ENCODE measurements at places on chromosomes 11 and 22.

- DNase-seq: no peak
Measured at GRCh38 chr11:21806947-21807346, 385.9 kb upstream of the ANO5 start.

GRCh38 chr11:41102471-41102870, 357.0 kb downstream of the LRRC4C start:
- DNase-seq: no peak

GRCh38 chr11:66559142-66559865, 9.1 kb downstream of the CTSF start:
- DNase-seq: peak; percentile 9

GRCh38 chr11:10021563-10021962, 272.5 kb downstream of the SBF2 start:
- no peak for DNase-seq

- no peak for DNase-seq
Measured at GRCh38 chr11:117519590-117519989, 191.9 kb downstream of the CEP164 start.

DNA sequence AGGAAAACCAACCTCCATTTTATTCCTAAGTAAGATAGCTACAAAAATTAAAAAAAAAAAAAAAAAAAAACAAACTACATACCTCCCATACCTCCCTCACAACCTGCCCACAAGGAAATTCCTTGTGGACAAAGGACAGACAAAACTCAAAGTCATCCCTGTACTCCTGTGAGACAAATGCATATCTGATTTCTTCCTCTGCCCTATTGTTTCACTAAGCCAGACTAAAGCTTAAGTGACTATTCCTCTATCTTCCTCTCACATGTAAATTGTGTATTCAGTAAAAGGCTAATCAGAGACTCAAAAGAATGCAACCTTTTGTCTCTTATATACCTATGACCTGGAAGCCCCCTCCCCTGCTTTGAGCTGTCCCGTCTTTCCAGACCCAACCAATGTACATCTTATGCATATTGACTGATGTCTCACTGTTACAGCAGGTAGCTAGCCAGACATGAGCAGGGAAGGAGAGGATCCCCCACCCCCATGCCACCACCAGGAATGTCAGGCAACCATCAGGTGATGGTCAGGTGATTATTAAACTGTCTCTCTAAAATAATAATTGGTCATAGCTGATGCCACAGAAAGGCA, 289.4 kb downstream of the SBF2 start:
- no peak for DNase-seq

- peak; percentile 12 for DNase-seq
Measured at GRCh38 chr11:117610045-117610444, 187.0 kb downstream of the DSCAML1 start.

- DNase-seq: peak; percentile 84
Measured at GRCh38 chr11:72722050-72722748, 30.0 kb downstream of the ARAP1 start.

GRCh38 chr22:50576806-50577696, 1.2 kb downstream of the CPT1B start:
- no peak for DNase-seq

GRCh38 chr11:121482231-121483129, 29.7 kb upstream of the SORL1-AS1 start:
- peak; percentile 34 for DNase-seq

DNA sequence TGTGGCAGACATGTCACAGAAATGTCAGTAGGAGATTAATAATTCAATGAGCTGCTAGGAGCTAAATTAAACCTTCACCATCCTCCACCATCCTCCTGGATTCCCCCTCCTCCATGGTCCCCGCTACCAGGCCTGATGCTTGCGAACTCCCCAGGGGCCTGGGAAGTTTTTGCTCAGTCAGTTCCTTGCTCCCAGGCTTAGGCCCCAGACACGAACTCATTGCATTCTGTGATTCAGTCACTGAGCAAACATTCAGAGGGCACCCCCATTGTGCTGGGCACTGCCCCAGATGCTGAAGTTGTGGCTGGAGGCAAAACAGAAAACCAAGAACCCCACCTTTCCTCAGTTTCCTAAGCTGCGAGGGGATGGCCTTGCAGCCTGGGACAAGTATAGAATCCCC, 14.3 kb downstream of the NPTXR start:
- DNase-seq: no peak

GRCh38 chr22:49767355-49768062, 60.2 kb downstream of the BRD1 start:
- no peak for DNase-seq

- DNase-seq: no peak
Measured at GRCh38 chr22:29782061-29782845, 15.1 kb downstream of the UQCR10 start.

GRCh38 chr11:115903179-115903578, 399.0 kb upstream of the CADM1 start:
- no peak for DNase-seq

- no peak for DNase-seq
Measured at GRCh38 chr11:92628401-92629292, 340.8 kb upstream of the MTNR1B start.

DNA sequence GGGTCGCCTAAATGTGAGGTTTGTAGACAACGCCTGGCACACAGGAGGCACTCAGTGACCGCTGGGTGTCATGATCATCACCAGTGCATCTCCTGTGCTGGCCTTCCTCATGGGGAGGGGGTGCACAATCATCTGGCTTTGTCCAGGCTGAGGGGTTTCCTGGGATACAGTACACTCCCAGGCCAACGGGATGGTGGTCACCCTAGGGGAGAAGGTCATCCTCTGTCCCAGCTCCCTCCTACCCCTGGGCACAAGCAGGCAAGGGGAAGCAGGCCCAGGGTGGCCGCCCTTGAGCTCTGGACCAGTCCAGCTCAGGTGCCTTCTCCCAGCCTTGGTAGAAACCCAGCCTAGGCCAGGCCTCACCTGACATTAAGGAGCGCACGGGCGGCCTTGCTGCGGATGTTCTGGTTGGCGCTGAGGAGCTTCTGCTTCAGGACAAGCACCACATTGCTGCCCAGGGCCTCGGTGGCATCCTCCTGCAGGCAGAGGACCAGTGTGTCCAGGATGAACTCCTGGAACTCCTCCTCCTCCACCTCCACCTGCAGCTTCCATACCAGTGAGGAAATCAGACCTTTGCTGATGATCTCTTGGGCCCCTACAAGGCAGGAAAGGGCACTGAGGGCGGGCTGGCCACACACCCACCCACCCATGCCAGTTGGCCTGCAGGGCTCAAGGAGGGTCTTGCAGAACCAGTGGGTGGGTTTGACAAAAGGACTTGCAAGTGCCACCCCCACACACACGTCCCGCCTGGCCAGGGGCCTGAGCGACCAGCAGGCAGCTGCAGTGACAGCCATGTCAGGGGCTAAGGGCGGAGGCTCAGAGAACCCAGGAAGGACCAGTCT, 6.6 kb upstream of the GNAZ start:
- no peak for DNase-seq

GRCh38 chr22:37643225-37643847, 3.9 kb downstream of the SH3BP1 start:
- peak; percentile 77 for DNase-seq

- DNase-seq: no peak
Measured at GRCh38 chr22:25281675-25282345, 62.4 kb downstream of the CRYBB2 start.

- DNase-seq: peak; percentile 88
Measured at GRCh38 chr11:66289548-66290329, 796 bp upstream of the YIF1A start.

DNA sequence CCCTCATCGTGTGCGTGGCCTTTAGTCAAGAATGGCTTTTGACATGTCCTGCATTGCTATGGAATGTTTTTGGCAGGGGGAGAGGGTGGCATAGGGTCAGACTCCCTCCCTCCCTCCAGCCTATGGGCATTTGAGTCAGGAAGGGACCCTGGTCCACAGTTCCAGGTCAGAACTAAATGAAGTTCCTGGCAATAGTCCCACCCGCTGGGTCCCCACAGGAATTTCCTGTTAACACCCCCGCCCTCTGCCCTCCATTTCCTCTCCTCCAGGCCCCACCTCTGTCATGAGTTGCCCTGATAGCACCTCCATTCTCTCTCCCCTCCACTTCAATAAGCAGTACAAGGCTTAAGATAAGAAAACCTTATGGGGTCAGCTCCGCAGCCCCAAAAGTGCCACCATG, 40.8 kb upstream of the LMO2 start:
- DNase-seq: no peak

- no peak for DNase-seq
Measured at GRCh38 chr11:62004473-62004872, 37.0 kb upstream of the FTH1 start.

GRCh38 chr22:39997939-39998726, 3.4 kb downstream of the FAM83F start:
- no peak for DNase-seq

DNA sequence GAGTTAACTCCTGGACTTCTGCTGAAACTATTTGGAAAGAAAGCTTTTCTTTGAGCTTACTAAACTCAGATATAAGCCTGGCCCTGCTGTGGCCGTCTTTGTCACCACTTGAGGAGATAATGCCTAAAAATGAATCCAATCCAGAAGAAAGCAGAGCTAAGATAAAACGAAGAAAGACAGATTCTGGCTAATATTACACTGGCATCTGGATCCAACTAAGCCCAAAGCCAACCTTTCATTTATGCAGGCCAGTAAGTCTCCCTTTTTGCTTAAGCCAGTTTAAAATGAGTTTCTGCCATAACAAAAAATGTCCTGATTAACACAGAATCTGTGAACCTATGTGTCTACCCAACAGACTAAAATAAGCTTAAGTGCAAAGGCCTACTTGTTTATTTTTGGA, 34.5 kb downstream of the PIK3C2A start:
- DNase-seq: no peak

DNA sequence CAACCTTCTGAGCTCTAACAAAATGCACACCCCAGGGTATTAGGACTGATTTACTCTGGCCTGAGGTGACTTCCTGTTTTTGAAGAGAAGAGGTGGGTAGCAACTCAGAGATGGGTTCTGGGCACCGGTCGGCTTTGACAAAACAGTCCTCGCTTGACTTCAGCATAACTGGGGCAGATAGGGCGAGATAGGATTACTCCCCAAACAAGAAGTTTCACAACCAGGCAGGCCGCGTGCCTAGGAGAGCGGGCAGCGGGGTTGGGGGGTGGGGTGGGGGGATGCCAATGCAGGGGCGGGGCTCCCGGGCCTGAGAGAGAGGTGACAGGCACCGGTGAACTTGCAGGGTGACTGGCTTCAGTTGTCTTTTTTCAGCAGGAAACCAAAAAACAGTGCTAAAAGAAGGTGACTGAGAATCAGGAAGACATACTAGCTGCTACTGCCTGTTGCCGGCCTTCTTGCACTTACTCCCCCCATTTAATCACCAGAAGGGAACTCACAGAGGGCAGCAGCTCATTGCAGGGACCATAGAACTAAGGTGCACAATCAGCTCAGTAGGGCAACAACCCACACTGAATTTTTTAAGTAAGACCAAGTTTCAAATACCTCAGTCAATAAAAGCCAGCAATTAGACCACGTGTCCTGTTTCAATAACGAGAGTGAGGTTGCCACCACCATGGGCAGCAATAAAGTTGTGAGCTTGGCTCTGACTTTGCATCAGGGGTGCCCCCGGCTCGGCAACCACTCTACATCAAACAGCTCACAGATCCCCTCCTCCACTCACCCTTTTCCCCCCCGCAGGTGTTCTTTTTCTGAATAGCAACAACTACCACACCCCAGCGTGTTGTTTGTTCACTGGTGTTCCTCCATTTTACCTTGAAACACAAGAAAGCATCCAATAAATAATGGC, 37.2 kb upstream of the ETS1 start:
- DNase-seq: peak; percentile 74

- no peak for DNase-seq
Measured at GRCh38 chr22:20184501-20185165, 33.8 kb upstream of the CCDC188 start.

DNA sequence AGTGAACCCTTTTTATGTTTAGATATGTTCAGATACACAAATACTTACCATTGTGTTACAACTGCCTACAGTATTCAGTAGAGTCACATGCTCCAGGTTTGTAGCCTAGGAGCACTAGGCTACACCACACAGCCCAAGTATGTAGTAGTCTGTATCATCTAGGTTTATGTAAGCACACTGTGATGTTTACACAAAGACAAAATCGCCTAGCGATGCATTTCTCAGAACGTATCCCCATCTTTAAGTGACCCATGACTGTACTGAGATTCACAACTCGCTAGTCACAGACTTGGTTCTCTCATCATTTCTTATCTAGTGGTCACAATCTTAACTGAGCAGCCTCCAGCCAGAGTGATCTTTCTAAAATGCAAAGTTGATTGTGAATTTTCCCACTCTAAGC, 119.2 kb downstream of the RASSF10 start:
- no peak for DNase-seq

GRCh38 chr11:3225826-3226750, 6.1 kb downstream of the MRGPRE start:
- DNase-seq: no peak

DNA sequence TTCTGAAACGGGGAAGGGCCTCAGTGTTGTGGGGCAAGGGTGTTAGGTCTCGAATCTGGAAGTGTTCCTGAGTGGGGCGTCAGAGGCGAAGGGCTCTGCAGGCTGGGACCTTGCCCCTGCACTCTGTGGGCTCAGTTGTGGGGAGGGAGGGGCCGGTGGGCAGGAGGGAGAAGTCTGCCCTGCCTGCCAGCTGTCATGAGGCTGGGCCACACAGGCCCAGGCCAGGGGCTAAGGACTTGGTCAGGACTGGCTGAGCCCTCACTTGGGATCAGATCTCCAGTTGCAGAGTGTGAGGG, at the start of gene CRACR2B:
Gene CRACR2B, plus strand, starts transcription at position 23 of the 296 bp plus-strand sequence. CDS start 689 bp downstream, outside the sequence.
- DNase-seq: no peak

DNA sequence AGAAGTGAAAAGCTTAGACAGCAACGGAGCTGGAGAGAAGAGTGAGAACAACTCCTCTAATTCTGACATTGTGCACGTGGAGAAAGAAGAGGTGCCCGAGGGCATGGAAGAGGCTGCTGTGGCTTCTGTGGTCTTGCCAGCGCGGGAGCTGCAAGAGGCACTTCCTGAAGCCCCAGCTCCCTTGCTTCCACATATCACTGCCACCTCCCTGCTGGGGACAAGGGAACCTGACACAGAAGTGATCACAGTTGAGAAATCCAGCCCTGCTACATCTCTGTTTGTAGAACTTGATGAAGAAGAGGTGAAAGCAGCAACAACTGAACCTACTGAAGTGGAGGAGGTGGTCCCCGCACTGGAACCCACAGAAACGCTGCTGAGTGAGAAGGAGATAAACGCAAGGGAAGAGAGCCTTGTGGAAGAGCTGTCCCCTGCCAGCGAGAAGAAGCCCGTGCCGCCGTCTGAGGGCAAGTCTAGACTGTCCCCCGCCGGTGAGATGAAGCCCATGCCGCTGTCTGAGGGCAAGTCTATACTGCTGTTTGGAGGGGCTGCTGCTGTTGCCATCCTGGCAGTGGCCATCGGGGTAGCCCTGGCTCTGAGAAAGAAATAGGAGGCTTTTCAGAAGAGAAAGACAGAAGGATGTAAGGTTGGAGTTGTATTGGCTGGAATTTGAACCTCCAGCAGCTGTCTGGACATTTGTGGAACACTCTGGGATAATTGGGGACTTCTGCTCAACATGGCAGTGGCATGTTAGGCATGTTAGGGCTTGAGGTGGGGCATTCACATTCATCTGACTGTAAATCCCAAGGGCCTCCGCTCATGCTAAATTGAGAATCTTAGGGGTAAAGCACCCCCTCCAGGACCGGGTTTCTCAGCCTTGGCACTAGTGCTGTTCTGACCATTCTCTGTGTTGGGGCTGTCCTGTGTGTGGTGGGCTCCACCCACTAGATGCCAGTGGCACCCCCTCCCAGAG, 47.1 kb downstream of the BID start:
- DNase-seq: no peak

All from stimulated activated naive CD4-positive, alpha-beta T cell treated with Interleukin-2 at 50 U/mL for 16 hours (primary cell).